T-helper 1 cell treated with Interleukin-12 subunit alpha and Interleukin-12 subunit beta and Interleukin-4 antibody, amounts not matched to agents 30 ng/mL and 1 ng/mL, for 36 hours (primary cell): ENCODE measurements at places on chromosomes 7 and 10. TPM values are rescaled to one million over a fixed set of nuclear protein-coding genes. Genes with fewer than 3 reads are reported as not detected.

SEMA3E gene
- total RNA-seq = not detected in 2 replicates

NDUFA5 gene
- total RNA-seq = 52.1 and 52.3 TPM in 2 replicates

IL6 gene
- 1.2 and 1.7 TPM in 2 replicates for total RNA-seq

SPDYE8 gene
- total RNA-seq = not detected in 2 replicates

C10orf143 gene
- 2.7 and 4.4 TPM in 2 replicates for total RNA-seq

TEX47 gene
- not detected in 2 replicates for total RNA-seq

NEUROG3 gene
- not detected in 2 replicates for total RNA-seq

HOXA2 gene
- total RNA-seq = not detected in 2 replicates

CLDN4 gene
- total RNA-seq = not detected in 2 replicates

CTAGE8 gene
- total RNA-seq = 2.5 and 2.9 TPM in 2 replicates
